ENCODE measurements at places on chromosomes 2 and 18.

GRCh38 chr2:231905026-231905425, 21.2 kb downstream of the NPPC start:
- no peaks in the 10 kb centered on the region for H3K27me3 ChIP-seq
- no peaks in the 10 kb centered on the region for H3K36me3 ChIP-seq
- no peak overlapping the region for H3K4me3 ChIP-seq
- DNase-seq, result no peak

- H3K4me3 ChIP-seq, result no peak overlapping the region
- H3K4me1 ChIP-seq, result no peaks in the 10 kb centered on the region
- DNase-seq, result peak; percentile 50
- no peaks in the 10 kb centered on the region for H3K27me3 ChIP-seq
Measured at GRCh38 chr2:136527560-136527959, 237.8 kb upstream of the THSD7B start.

GRCh38 chr18:12554796-12555388, 103.0 kb downstream of the SPIRE1 start:
- no peak for DNase-seq
- peaks cover 66% of the 10 kb centered on the region for H3K36me3 ChIP-seq

DNA sequence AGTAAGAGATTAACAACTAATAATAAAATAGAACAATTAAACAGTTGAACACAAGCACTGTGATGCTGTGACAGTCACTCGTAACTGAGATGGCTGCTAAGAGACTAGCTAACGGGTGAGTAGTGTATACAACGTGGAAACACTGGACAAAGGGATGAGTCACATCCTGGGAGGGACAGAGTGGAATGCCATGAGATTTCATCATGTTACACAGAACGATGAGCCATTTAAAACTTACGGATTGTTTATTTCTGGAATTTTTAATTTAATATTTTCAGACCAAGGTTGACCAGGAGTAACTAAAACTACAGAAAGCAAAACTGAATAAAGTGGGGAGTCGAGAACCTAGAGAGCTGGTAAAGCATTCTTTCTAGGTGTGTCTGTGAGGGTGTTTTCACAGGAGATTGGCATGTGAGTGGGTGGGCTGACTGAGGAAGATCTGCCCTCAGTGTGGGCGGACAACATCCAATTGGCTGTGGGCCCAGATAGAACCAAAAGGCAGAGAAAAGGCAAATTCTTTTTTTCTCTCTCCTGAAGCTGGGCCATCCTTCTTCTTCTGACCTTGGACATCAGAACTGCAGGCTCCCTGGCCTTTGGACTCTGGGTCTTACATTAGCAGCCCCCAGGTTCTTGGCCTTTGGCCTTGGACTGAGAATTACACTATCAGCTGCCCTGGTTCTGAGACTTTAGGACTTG, 14.6 kb downstream of the TMSB10 start:
- no peak overlapping the region for H3K4me3 ChIP-seq
- DNase-seq, result no peak
- peaks cover 8% of the 10 kb centered on the region for H3K4me1 ChIP-seq
- H3K27me3 ChIP-seq, result no peaks in the 10 kb centered on the region

GRCh38 chr2:163834221-163834620, 98.4 kb upstream of the FIGN start:
- no peak overlapping the region for H3K27ac ChIP-seq
- H3K27me3 ChIP-seq, result no peaks in the 10 kb centered on the region
- H3K4me3 ChIP-seq, result no peak overlapping the region
- H3K36me3 ChIP-seq, result peaks cover 4% of the 10 kb centered on the region

GRCh38 chr18:59834267-59834666, 65.5 kb upstream of the PMAIP1 start:
- H3K27me3 ChIP-seq, result no peaks in the 10 kb centered on the region
- H3K4me1 ChIP-seq, result peaks cover 35% of the 10 kb centered on the region
- DNase-seq, result no peak
- 0 out of 2 replicates have a peak overlapping the region, but pooled peaks have one; percentile 16 for H3K4me3 ChIP-seq

GRCh38 chr2:36781907-36782720, 85.6 kb downstream of the VIT start:
- no peak overlapping the region for H3K4me3 ChIP-seq
- DNase-seq, result no peak
- no peaks in the 10 kb centered on the region for H3K27me3 ChIP-seq
- peaks cover 61% of the 10 kb centered on the region for H3K4me1 ChIP-seq
- H3K27ac ChIP-seq, result no peak overlapping the region

GRCh38 chr2:235268535-235268934, 225.3 kb upstream of the AGAP1 start:
- peaks cover 5% of the 10 kb centered on the region for H3K27me3 ChIP-seq
- no peak overlapping the region for H3K27ac ChIP-seq
- peaks cover 18% of the 10 kb centered on the region for H3K4me1 ChIP-seq

GRCh38 chr18:75154259-75154658, 54.7 kb downstream of the PTGR3 start:
- no peak for DNase-seq
- peaks cover 3% of the 10 kb centered on the region for H3K4me1 ChIP-seq
- H3K4me3 ChIP-seq, result no peak overlapping the region
- no peaks in the 10 kb centered on the region for H3K27me3 ChIP-seq
- no peak overlapping the region for H3K27ac ChIP-seq

- peaks cover 36% of the 10 kb centered on the region for H3K4me1 ChIP-seq
- H3K27me3 ChIP-seq, result peaks cover 8% of the 10 kb centered on the region
- no peak for DNase-seq
- no peak overlapping the region for H3K4me3 ChIP-seq
Measured at GRCh38 chr18:10289951-10290637, 164.3 kb upstream of the APCDD1 start.

- no peak for DNase-seq
- H3K4me3 ChIP-seq, result no peak overlapping the region
- no peak overlapping the region for H3K27ac ChIP-seq
- peaks cover 10% of the 10 kb centered on the region for H3K27me3 ChIP-seq
- peaks cover 5% of the 10 kb centered on the region for H3K4me1 ChIP-seq
Measured at GRCh38 chr18:13617826-13618515, 108.4 kb downstream of the FAM210A start.

DNA sequence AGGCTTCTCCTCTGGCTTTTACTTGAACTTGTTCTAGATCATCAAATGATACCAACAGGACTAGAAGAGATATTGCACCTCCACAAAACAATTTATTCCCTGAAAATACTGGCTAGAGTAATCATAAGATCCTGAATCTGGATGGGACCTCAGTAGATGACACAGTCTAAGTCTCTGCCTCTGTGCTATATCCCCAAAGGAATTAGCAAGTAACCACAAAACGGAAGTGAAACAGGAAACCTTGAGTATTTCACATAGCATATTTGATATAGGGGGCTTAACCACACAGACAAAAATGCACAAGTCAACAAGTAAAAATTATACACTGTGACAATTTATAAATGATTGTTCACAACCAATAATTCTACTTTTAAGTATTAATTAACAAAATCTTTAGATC, 456.9 kb upstream of the TNP1 start:
- no peak overlapping the region for H3K27ac ChIP-seq
- DNase-seq, result no peak
- no peak overlapping the region for H3K4me3 ChIP-seq
- H3K27me3 ChIP-seq, result no peaks in the 10 kb centered on the region
- peaks cover 6% of the 10 kb centered on the region for H3K36me3 ChIP-seq

GRCh38 chr2:127153691-127154158, 46.8 kb upstream of the BIN1 start:
- no peak for DNase-seq
- peaks cover 8% of the 10 kb centered on the region for H3K36me3 ChIP-seq

DNA sequence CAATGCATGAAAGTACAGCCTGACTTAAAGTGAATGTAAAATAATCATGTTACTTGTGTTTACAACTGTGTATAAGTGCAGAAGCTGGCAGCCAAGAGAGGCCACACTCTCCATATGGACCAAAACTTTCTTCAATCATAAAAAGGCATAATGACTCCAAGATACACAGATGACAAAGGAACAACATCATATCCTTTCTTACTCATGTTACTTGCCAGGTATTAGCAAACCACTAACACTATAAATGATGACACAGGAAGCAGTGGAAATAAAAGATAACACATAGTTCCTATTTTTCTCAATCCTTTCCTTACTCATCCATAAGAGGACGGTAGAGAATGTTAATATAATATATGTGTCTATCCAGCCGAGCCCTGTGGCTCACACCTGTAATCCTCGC, 400.0 kb upstream of the CDH2 start:
- no peak overlapping the region for H3K27ac ChIP-seq
- no peak for DNase-seq
- peaks cover 19% of the 10 kb centered on the region for H3K4me1 ChIP-seq
- no peak overlapping the region for H3K4me3 ChIP-seq
- H3K36me3 ChIP-seq, result no peaks in the 10 kb centered on the region

DNA sequence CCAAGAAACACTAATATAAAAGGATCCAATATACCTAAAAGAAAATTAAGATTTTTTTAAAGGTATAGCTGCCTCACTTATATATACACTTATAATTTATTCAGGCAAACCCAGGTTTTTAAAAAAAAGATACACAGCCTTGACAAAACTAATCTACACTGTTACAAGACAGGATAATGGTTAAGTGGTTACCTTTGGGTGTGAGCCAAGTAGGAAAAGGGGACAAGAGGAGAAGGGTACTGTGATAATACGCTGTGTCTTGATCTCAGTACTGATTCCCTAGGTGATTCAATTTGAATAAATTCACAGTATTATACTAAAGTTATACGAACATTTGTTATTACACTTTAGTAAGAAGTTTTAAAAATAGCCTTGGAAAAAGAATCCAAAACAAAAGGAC, 30.6 kb downstream of the KLHL41 start:
- H3K27me3 ChIP-seq, result no peaks in the 10 kb centered on the region
- peaks cover 42% of the 10 kb centered on the region for H3K36me3 ChIP-seq
- H3K4me3 ChIP-seq, result no peak overlapping the region
- no peak overlapping the region for H3K27ac ChIP-seq

GRCh38 chr2:177320596-177320995, 56.1 kb upstream of the NFE2L2 start:
- H3K4me3 ChIP-seq, result no peak overlapping the region
- H3K36me3 ChIP-seq, result no peaks in the 10 kb centered on the region
- no peaks in the 10 kb centered on the region for H3K27me3 ChIP-seq
- peaks cover 15% of the 10 kb centered on the region for H3K4me1 ChIP-seq
- H3K27ac ChIP-seq, result no peak overlapping the region

DNA sequence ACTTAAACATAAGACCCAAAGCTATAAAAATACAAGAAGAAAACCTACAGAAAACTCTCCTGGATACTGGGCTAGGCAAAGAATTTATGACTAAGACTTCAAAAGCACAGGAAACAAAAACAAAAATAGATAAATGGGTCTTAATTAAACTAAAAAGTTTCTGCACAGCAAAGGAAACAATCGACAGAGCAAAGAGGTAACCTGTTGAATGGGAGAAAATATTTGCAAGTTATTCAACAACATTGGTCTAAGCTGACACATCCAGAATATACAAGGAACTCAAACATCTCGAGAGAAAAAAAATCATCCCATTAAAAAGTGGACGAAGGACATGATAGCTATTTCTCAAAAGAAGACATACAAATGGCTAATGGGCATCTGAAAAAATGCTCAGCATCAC, 72.3 kb upstream of the RBBP8 start:
- no peak overlapping the region for H3K4me3 ChIP-seq
- H3K27ac ChIP-seq, result no peak overlapping the region
- DNase-seq, result no peak
- H3K4me1 ChIP-seq, result peaks cover 12% of the 10 kb centered on the region

GRCh38 chr2:233084488-233084887, 24.3 kb downstream of the INPP5D start:
- no peak for DNase-seq
- H3K4me3 ChIP-seq, result no peak overlapping the region
- no peak overlapping the region for H3K27ac ChIP-seq
- H3K36me3 ChIP-seq, result no peaks in the 10 kb centered on the region

GRCh38 chr2:100391735-100392515, 25.5 kb downstream of the CHST10 start:
- no peak for DNase-seq
- H3K4me3 ChIP-seq, result no peak overlapping the region
- H3K36me3 ChIP-seq, result peaks cover 27% of the 10 kb centered on the region

GRCh38 chr18:54742659-54743604, 85.3 kb upstream of the RAB27B start:
- H3K36me3 ChIP-seq, result no peaks in the 10 kb centered on the region
- H3K27ac ChIP-seq, result no peak overlapping the region
- no peaks in the 10 kb centered on the region for H3K27me3 ChIP-seq
- H3K4me3 ChIP-seq, result no peak overlapping the region
- no peak for DNase-seq

DNA sequence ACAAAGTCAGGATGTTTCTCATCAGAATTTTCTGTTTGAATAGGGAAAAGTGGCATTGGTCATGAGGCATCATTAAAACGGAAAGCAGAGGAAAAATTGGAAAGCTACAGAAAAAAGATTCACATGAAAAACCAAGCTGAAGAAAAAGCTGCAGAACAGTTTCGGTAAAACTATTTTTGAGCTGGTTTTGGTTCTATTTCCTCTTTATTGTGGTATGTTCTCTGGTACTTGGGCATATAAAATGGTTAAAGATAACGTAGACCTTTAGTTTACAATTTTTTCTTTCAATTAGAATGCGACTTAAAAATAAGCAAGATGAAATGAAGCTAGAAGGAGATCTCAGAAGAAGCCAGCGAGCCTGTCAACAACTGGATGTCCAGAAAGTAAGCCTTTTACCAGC, 7.6 kb downstream of the GPATCH11 start:
- no peaks in the 10 kb centered on the region for H3K4me1 ChIP-seq
- DNase-seq, result no peak
- H3K4me3 ChIP-seq, result no peak overlapping the region

DNA sequence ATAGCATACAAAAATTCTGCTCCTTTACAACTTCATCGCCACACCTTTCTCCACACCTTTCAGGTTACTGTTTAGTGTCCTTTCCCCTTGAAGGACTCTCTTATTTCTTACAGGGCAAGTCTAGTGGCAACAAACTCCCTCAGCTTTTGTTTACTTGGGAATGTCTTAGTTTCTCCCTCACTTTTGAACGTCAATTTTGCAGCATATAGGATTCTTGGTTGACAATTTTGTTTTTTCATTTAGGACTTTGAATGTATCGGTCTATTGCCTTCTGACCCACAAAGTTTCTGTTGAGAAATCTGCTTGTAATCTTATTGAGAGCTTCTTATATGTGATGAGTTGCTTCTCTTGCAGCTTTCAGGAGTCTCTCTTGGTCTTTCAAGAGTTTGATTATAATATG, 43.5 kb downstream of the SLC39A10 start:
- no peak overlapping the region for H3K27ac ChIP-seq
- no peak for DNase-seq
- H3K36me3 ChIP-seq, result peaks cover 20% of the 10 kb centered on the region

Measured in WTC11 (cell line).